ENCODE measurements at places on chromosomes 16 and 17.

DNA sequence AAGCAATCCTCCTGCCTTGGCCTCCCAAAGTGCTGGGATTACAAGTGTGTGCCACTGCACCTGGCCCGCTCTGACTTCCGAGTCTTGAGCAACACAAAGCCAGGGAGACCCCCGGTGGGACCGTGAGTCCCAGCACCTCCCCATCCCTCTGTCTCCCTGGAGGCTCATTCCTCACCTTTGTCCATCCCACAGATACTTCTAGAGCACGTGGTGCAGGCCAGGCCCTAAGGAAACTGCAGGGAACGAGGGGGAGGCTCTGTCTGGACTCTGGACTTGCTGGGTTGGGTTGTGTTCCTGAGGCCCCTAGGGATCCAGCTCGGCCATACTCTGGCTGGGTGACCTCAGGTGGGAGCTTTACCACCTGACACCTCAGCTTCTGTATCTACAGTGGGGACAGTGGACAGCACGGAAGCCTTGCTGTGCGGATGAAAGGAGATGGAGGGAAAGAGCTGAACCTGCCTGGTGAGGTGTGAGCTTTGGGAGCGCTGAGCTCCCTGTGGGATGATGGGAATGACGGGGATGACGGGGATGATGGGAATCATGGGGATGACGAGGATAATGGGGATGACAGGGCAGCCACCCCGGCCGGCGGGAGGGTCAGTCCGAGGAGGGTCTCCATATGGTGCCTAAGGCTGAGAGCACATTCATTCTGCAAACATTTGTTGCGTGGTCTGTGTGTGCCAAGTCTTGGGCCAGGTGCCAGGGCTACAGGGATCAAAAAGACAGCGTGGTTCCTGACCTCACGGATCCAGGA lies 26.6 kb downstream of the C16orf74 start:
- no peak for DNase-seq

DNA sequence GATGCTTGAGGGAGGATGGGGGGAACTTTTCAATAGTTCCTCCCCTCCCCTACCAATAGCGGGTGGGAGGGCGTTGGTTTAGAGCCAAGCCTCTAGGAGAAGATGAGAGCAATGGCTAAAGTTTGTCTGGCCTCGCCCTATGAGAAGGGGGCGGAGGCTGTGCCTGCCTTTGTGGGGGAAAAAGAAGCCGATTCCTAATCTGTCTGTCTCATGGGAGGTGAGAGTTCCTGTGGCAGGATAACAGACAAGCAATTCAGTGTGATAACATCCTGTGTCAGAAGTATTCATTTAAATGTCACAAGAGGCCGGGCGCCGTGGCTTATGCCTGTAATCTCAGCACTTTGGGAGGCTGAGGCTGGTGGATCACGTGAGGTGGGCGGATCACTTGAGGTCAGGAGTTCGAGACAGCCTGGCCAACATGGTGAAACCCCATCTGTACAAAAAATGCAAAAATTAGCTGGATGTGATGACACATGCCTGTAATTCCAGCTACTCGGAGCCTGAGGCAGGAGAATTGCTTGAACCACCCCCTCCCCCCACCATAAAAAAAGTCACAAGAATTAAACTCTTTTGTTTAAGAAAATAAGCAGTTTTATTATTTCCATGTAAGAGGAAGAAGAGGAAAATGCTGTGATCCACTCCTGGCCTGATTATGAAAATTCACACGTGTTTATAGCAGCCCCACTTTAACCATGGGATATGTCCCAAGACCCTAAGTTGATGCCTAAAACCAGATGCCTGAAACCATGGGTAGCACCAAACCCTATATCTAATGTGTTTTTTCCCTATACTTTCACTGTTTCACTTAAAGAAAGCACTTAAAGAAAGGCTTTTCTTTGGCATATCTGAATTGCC lies 1.7 kb downstream of the SLFN5 start:
- no peak for DNase-seq

DNA sequence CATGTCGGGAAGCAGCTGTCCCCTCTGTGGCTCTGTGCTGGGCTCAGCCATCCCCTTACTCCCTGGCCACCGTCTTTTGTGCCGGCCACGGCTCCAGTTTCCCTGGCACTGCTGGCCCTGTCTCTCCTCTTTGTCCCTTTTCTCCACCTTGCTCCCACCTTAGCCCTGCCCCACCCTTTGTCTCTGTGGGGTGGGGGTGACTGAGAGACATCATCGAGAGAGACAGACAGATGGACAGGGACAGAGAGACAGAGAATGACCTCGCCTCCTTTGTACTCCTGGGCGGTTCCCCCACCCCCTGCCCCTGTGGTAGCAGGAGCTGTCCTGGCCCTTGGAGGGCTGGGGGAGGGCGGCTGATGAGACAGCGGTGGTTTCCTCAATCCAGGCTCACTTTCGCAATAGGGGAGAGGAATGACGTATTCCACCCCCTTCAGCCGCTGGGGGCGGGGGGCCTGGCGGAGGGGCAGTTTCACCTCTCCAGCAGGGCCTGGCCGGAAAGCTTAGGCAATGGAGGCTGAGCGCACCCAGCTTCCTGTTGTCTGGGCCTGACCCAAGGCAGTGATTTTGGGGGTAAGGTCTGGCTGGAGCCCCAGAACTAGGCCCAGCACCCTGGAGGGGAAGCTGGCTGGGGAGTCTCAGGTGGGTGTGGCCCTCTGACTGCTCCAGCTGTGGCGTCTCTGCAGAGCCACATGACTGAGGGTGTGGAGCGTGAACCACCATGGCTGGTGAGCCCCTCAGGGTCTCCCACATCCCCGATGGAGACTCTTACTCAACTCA lies 7.3 kb downstream of the FMNL1 start:
- no peak for DNase-seq

DNA sequence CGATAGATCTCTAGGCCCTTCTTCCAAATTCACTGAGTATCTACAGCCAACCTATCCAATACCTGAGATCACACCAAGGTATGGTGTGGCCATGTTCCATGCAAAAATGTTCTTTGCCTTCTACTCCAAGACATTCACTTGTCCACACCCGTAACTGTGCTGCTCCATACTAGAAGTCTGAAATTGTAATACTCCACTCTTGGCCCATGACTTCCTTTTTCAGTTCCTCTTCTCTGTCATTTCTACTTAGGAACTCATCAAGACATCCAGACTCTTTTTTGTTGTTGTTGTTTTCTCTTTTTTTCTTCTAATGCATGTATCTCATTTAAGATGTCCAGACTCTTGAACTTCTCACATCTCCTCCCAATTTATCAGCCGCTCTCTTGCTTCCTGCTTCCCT lies 42.5 kb upstream of the KSR1 start:
- DNase-seq = no peak

DNA sequence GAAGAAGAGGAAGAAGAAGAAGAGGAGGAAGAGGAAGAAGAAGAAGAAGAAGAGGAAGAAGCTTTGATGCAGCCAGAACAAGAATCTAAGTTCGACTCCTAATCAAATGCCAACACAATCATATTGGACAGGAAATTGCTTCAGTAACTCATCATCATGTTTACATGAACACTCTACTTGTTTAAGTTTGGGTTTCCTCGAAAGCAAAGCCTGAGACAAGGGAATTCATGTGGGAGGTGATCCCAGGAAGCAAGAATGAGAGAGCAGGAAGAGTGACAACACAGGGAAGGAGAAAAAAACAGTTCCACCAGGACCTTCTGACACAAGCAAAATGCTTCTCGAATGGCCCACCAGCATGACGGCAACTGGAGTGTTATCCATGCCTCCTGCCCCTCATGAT lies 279.0 kb downstream of the PMP22 start:
- DNase-seq = no peak

DNA sequence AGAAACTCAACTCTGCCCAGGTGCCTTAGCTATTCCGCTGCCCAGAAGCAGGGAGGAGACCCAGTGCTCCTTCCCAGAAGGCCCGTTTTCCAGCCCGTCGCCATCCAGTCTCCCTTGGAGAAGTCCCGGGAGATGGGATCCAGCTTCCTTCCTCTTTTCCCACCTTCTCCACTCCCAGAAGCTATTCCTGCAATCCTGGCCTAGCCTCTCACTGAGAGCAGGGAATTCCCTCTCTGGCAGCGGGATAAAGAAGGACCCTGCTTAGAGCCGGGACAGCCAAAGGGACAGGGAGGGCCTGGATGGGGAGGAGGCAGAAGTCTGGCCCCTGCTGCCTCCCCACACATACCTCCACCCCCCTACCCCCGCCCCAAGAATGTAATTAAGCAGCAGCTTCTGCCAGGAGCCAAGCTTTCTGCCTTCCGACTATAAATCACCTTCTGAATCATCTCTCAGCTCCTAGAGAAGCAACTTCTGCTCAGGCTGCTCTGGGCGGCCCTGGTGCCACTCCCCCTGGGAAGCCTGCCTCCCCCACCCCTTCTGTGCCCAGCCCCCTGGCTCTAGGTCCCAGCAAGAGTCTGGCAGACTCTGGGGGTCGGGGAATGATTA lies 6.4 kb downstream of the WNT3 start:
- DNase-seq = no peak

- DNase-seq = no peak
Observed at GRCh38 chr17:20702692-20703091, 123.2 kb downstream of the CDRT15L2 start.

GRCh38 chr16:65956100-65956499 lies 410.4 kb upstream of the CDH5 start:
- DNase-seq = no peak

GRCh38 chr17:81428948-81429774 lies 33.9 kb downstream of the BAHCC1 start:
- DNase-seq = no peak

DNA sequence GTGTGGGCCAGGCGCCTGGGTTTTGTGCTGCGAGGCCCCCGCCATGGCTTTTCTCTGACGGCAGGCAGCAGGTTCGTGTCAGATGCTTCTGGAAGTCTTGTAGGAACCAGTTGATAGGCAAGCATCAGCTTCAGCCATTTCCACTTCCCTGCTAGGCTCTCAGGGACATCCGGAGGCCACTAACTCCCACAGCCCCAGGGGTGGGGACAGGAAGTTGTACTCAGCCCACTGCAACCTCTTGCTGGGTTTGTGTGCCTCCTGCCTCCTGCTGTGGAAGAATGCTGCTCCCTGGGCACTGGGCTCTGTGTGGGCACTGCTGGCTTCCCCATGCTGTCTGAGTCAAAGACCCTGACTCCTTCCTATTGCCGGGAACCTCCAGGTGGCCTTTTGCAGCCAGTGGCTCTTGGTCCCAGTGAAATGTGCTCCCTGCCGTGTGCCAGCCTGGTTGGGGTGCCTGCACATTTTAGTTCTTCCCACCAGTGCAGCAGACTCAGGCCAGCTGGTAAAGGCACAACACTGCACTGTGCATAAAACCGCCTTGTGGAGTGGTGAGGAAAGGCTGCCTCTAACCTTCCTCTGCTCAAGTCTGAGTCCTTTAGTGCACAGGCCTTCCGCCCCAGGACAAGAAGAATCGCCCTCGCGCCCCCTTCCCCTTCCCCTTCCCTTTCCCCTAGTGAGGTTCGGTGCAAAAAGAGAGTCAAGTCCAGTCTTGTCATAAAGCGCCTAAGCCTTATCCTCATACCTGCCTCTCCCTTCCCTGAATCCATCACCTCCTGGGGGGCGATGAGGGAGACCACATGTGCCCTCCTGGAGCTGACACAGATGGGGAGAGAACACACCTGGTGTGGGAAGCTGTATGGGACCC lies 16.6 kb downstream of the LDHD start:
- DNase-seq = no peak

DNA sequence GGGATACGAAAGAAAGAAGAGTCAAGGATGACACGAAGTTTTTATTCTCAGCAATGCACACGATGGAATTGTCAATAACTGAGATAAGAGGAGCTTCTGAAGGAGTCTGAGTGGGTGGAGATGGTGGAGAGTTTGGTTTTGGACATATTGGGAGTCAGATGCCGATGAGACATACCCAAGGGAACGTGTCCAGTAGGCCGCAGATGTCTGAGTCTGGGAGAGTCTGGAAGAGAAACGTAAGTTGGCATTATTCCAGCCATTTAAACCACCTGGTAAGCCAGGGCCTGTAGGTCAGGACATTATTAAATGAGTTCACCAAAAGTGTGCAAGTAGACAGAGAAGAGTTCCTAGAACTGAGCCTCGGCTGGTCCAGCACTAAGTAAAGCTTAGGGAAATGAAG lies 478.3 kb upstream of the CDH5 start:
- no peak for DNase-seq

GRCh38 chr17:40779181-40779909 lies 3.0 kb downstream of the KRT27 start:
- DNase-seq = peak; percentile 47

- DNase-seq = peak; percentile 32
Observed at GRCh38 chr17:1720856-1721386, 3.6 kb upstream of the WDR81 start.

DNA sequence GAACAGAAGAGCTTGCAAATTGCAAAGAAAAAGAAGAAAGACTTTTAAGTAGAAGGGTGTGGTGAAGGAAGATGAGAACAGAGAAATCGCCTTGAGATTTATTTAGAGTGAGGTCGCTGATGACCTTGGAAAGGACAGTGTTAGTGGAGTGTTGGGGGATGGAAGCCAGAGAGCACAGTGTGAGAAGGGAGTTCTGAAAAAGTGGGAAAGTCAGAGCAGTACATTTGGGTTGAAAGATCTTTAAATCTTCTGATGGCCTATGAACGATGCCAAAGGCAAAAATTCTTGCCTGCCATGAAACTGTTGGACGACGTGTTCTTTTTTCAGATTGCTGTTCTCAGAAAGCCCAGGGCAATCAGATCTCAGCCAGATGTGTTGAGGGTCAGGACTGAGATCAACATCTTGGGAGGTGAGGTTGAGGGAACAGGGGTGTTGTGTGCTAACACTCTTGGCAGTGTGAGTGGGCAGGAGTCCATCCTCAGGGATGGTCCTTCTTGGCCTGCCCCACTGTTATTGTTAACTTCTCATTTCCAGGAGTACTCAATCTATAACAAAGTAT lies 330.1 kb downstream of the MAP2K6 start:
- DNase-seq = no peak

GRCh38 chr16:79317521-79317920 lies 283.0 kb downstream of the MAF start:
- DNase-seq = no peak

DNA sequence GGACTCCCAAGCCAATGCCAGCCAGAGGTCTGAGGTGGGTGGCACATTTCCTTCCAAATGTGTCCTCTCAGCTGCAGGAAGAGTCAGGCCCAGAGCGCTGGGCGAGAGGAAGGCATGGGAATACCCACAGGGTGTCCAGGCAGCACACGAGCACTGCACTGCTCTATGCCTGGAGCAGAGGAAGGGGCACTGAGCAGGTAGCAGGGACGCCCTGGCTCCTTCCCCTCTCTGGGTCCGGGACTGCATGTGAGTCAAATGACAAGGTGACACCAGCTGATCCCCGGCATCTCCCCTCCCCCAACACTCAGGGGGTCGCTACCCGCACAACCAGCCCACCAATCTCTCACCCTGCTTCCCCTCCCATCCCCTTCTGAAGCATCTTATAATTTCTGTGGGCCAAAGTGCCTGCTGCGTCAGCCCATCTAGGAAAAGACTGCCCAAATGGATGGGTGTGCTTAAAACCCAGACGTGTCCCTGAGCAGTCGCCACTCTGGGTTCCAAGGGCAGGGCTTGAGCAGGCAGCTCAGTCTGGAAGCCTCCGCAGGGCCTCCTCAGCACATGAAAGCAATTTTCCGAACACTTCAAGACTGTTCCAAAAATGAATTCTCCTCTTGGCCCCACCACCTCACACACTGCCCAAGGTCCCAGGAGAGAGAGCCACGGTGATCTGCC lies 12.0 kb upstream of the BCAR1 start:
- no peak for DNase-seq

- no peak for DNase-seq
Observed at GRCh38 chr16:88992351-88993165, 15.6 kb upstream of the CBFA2T3 start.

- DNase-seq = peak; percentile 43
Observed at GRCh38 chr16:521381-522210, 5.9 kb upstream of the CAPN15 start.

GRCh38 chr17:7235693-7236665 lies 1.7 kb upstream of the DVL2 start:
- no peak for DNase-seq
